NCI-H146 (cell line): ENCODE measurements at places on chromosomes 4 and X.

DNA sequence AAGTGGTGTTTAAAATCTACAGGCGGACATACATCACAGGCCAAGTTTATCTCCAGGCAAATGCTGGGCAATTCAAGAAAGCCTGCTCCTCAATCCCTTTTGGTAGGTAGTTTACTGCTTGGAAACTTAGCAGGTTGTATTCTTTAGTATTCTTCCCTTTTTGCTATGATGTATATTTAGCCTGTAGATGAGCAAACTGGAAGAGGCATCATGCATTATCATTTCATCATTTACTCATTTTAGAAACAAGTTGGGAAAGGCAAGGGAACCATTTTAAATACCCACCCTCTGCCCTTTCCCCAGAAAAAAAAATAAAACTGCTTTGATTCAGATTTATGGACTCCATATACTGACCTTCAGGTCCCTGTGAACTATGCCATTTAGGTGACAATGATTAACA is 213.2 kb downstream of the CAMK2D start:
- no peak for DNase-seq

DNA sequence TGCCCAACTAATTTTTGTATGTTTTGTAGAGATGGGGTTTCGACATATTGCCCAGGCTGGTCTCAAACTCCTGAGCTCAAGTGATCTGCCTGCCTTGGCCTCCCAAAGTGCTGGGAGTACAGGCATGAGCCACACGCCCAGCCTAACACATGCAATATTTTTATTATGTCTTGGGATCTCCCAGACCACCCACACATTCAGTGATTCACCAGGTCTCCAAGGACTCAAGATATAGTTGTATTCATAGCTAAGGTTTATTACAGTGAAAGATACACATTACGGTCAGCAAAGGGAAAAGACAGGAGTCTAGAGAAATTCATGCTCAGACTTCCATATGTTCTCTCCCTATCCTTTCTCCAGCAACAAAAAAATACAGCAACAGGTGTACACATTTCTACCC is 25.5 kb upstream of the FAM120C start:
- DNase-seq, result no peak

DNA sequence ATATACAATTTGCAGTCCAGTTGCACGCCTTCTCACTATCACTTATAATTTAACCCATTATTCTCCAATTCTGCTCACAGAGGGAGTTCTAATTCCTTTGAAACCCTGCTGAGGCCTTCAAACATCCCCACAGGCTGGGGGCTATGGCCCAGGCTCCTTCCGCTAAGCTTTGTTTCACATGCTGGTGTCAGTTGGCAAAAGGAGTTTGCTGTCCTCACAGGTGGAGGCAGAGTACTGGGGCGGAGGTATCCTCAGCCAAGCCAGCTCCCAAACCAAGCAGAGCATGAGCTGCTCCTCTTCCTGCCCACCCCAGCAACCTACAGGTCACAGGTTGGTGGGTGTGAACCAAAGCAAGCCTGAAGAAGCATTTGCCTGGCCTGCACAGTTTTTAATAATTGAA is 21.5 kb downstream of the BTC start:
- no peak for DNase-seq

GRCh38 chrX:44082829-44083228 is 109.6 kb upstream of the NDP start:
- no peak for DNase-seq

DNA sequence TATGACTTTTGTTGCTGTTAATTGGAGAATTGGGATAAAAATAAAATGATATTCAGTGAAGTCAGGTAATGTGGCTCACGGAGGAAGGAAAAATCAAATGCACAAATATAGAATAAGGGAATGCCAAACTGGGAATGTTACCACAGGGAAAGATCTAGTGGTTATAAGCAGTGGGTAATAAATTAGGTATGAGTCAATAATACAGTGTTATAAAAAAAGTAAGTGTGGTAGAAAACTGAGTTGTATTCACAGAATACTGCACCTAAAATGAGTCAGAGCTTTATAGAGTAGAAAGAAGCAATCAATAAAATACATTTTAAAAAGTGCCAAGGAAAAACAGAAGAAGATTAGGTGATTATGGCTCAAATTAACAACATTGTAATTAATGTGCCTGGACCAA is 34.5 kb downstream of the INTS12 start:
- no peak for DNase-seq

DNA sequence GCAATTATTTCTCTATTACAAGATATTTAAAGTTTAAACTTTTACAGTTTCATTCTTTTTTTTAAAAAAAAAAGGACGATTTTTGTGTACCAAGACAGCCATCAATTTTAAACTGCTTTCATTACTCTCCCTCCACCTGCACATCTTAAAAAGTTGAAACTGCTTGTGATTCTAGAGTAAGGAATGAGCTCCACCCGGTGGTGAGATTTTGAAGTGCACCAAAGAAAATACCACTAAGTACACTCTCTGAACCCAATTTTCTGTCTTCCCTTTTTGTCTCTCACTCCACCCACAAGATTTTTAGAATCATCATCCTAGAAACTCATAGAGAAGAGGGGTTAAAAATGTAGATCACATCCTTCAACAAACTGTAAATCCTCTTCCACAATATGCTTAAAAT is 91.3 kb upstream of the WDR44 start:
- DNase-seq, result peak; percentile 50

DNA sequence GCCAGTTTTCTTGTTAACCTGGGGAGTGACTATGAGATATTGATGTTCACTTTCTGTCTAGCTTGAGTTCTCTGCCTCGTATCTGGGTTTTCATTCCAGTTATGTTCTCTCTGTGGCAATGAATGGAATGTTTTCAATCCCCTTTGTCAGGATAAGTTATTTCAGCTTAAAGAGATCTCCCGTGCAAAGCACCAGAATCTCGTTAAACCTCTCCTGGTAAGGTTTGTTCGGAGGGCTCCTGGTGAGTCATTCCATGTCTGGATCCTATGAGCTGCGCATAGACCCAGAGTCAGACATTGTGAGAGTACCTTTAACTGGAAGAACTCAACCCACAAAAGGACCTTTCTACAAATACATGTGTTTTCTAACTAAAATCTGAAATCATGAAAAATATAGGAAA is 51.0 kb downstream of the KDR start:
- no peak for DNase-seq

GRCh38 chr4:4430492-4431195 is 43.7 kb downstream of the NSG1 start:
- DNase-seq, result peak; percentile 52

- peak; percentile 60 for DNase-seq
Measured at GRCh38 chrX:7996414-7996813, 69.2 kb upstream of the PNPLA4 start.

- peak; percentile 55 for DNase-seq
Measured at GRCh38 chr4:183571350-183571941, 66.6 kb downstream of the ING2 start.

DNA sequence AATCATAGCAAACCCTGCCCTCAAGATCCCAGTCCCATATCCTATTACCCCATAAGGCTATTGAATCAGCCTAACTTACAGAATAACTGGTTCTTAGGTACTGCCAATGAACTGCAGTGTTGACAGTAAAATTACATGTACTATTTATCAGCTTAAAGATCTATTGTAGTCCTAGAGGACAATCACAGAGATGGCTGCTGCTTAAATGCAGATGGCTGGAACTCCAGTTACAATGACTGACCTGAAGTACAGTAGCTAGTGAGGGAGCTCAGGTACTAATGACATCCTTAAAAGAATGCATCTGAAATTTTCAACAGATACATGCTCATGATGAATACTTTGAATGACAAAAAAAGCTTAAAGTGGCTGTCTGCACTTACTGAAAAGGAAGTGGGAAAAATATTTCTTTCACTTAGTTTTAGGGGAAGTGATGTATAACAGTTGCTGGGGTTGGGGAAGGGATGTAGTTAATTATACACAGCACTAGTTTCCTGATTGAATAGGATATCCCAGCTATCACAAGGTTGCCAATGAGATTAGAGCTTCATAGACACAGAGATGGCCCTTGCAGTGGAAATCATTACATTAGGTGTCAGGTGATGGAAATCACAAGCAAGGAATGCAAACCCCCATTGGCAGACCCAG is 42.0 kb downstream of the USP26 start:
- no peak for DNase-seq

DNA sequence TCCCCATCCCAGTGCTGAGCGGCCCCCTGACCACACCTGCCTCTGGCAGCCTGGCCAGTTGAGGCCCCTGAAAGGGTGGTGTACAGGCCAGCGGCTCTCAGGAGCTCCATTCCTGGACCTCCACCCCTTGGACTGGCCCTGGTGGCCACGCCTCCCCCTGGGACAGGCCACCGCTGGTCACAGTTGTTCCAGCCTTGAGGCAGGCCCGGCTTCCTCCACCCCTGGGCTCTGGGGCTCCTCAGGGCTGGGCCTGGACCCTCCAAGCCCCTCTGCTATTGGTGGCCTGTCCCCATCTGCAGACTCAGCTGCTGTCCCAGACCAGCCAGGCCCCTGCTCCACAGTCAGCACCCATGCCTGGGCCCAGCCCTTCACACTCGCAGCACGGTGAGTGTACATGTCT is 93.2 kb upstream of the NKX1-1 start:
- no peak for DNase-seq

DNA sequence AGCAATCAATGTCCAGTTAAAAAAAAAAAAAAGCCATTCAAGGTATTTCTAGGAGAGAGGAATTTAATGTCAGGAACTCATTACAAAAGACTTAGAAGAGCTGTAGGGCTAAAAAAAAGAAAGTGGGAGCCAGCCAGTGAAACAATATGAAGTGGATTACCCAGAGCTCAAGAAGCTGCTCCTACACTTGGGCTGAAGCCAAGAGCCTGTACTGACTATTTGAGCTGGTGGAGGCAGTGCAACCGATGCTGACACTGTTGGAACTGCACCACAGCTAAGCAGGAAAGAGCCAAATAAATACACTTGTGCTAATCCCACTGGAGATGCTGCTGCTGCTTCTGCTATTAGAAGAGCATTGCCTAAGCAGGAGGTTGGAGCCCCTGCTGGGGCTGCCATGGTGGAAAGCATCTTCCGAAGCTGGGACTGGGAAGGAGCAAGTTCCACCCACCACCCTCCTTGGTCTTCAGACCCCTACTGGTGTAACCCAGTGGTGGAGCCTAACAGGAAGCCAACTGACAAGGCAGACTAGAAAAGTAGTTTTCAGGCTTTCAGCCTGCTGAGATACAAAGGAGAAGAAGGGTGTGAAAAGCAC is 65.4 kb downstream of the CXXC4 start:
- no peak for DNase-seq

GRCh38 chr4:80070880-80071603 is 2.0 kb downstream of the ANTXR2 start:
- no peak for DNase-seq

DNA sequence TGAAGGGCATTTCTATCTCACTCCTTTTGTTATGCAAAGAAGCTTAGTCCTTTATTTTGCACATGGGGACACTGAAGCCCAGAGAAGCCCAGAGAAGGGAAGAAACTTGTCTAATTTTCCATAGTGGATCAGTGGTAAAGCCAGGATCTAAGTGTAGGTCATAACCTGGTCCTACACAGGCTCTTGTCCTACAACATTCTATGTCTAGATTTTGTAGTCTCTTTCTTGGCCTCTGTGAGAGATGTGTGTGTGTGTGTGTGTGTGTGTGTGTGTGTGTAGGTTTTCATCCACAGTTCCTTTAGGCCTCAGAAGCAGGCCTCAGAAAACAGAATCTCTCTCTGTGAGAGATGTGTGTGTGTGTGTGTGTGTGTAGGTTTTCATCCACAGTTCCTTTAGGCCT is 38.3 kb downstream of the VSIG4 start:
- DNase-seq, result no peak

- DNase-seq, result no peak
Measured at GRCh38 chrX:123340696-123341095, 156.6 kb downstream of the GRIA3 start.

DNA sequence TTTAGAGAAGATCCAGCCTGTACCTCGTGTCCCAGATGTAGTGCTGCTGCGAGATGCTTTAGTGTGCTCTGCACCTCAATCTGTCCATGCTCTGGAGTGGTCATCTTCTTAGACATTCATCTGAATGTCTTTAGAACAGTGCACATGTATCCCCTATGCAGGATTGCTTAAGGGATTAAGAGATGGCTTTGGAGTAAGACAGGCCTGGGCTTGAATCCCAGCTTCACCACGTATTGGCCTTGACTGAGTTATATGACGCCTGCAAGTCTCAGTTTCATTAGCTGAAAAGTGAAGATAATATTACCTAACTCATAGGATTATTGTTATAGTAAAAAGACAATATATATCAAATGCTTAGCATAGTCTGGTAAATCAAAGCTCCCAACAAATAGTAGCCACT is 98.3 kb downstream of the NFKB1 start:
- no peak for DNase-seq

- no peak for DNase-seq
Measured at GRCh38 chr4:150769248-150769647, 187.3 kb downstream of the MAB21L2 start.

GRCh38 chr4:31929676-31930345 is 1209.6 kb downstream of the PCDH7 start:
- DNase-seq, result no peak

DNA sequence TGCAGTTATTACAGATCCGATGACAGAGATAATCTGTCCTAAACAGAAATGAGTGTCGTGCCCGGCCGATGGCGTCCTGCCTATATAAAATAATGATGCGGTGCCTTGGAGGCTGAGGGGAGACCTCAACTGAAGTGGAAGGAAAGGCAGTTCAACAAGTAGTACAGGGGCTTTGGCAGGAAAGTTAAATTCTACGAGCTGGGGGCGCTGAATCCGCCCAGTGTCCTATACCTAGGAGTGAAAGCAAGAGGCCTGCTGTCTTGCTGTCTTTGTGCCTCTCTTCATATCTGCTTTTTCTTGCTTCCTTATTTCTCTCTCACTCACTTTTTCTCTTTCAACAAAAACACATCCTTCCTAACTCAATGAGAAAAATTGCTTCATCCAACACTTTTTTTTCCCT is 82.2 kb upstream of the PRPS2 start:
- no peak for DNase-seq

- DNase-seq, result no peak
Measured at GRCh38 chr4:65021737-65022136, 612.5 kb upstream of the TECRL start.

GRCh38 chrX:15882704-15883539 is 28.3 kb upstream of the AP1S2 start:
- no peak for DNase-seq

GRCh38 chr4:173415885-173416653 is 17.2 kb upstream of the SCRG1 start:
- no peak for DNase-seq

GRCh38 chr4:82033862-82034261 is 339.9 kb downstream of the HNRNPD start:
- DNase-seq, result no peak

DNA sequence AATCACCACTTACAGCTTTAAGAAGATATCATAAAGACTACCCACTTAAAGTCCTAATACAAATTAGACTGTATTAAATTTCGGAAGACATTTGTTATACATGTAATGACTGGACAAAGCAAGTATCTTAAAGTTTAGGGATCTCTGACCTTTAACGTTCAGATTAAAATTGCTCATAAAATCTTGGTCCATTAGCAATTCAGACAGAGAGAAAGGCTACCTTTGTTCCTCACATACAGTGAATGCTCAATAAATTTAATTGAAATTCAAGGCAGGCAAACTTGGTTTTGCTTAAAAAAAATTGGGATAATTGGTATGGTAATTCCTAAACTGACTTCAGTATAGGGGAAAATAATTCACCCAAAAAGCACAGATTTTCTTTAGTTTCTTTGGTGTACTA is 285.9 kb upstream of the EMCN start:
- no peak for DNase-seq

- DNase-seq, result no peak
Measured at GRCh38 chr4:38989487-38989886, 42.7 kb downstream of the TMEM156 start.
